Epithelial cell of esophagus (primary cell): ENCODE measurements at places on chromosomes 7 and 10.

DNA sequence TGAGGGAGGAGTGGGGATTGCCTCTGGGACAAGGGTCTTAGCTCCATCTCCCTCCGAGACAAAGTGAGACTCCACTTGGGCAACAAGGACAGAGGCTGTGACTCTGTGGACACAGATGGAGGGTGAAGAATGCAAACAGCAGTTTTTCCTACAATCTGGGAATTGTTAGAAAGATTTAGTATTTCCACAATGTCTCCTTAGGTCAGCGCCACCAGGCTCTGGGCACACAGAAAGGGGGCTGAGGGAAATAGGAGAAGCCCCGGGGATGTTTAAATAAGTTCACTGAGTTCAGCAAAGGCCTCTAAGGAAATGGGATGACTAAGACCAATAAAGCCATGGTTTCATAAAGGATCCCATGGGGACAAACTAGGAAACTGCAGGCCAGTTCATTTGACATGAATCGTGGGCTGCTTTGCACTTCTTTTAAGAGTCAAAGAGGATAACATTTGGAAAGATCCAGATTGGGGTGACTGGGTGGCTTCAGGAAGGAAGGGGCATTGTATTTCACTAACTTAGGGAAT is 219.8 kb upstream of the GLI3 start:
- no peak for DNase-seq

GRCh38 chr7:18780266-18780665 is 284.7 kb downstream of the HDAC9 start:
- no peak for DNase-seq

DNA sequence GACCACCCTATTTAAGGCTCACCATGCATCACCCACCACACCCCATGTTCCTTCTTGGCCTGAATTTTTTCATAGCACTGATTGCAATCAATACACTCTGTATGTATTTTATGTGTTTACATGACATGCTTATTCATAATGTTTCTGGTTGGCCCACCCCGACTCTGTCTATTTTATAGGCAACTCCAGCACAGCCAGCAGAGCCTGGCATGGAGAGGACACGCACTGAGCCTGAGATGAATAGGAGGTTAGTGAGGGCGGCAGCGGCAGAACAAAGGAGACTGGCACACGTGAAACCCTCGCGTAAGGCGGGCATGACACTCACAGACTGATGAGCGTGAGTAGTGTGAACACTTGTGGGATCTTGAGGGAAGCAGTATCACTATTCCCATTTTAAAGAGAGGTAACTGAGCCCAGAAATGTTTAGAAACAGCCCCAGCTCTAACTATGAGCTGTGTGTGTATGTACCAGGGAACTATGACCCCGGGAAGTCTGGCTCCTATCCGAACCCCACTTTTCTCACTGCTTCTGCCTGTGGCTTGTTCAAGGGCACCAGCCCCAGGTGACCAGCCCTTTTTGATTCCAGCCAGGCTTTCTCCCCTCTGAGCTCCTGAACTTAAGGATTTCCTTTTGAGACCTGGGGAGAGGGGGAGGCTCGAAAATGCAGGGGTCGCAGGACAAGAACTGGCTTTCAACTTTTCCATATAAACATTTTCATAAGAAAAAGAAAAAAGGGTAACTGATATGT is 113.3 kb downstream of the ARHGAP22 start:
- DNase-seq = no peak

- DNase-seq = peak; percentile 53
Observed at GRCh38 chr7:20458521-20458920, 127.8 kb downstream of the ITGB8 start.

GRCh38 chr10:133388236-133388972 is 5.6 kb upstream of the MTG1 start:
- DNase-seq = no peak

DNA sequence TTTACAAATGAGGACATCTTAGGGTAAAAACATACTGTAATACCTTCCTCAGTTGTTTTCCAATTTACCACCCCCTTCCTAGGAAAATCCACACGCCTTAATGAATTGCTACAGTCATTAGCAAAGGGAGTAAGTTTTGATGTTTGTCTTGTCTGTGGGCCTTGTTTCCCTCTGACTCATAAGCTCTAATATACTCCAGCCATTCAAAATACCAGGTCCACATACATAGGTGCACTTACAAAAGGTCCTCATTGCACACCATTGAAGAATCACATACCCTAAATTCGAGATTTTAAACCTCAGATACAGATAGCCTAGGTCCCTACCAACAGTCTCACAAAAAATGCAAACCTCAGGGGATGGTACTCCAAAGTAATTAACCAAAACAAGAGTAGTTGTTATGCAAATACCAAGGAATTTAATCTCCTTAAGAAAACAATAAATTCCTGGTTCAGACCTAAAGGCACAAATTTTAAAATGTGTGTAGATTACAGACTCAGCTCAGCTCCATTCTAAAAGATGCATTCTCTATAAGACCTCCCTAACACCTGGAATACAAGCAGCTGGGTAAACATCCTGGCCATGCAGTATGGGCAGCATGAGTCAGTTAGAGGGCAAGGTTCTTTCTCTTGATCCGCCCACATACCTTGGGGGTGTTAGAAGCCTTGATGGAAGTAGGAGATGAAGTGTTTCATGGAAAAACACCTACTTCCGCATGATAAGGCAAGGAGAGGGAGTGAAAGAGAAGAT is 3.0 kb upstream of the LIPK start:
- peak; percentile 93 for DNase-seq

GRCh38 chr10:23694446-23694920 is 255.6 kb downstream of the OTUD1 start:
- peak; percentile 1 for DNase-seq

DNA sequence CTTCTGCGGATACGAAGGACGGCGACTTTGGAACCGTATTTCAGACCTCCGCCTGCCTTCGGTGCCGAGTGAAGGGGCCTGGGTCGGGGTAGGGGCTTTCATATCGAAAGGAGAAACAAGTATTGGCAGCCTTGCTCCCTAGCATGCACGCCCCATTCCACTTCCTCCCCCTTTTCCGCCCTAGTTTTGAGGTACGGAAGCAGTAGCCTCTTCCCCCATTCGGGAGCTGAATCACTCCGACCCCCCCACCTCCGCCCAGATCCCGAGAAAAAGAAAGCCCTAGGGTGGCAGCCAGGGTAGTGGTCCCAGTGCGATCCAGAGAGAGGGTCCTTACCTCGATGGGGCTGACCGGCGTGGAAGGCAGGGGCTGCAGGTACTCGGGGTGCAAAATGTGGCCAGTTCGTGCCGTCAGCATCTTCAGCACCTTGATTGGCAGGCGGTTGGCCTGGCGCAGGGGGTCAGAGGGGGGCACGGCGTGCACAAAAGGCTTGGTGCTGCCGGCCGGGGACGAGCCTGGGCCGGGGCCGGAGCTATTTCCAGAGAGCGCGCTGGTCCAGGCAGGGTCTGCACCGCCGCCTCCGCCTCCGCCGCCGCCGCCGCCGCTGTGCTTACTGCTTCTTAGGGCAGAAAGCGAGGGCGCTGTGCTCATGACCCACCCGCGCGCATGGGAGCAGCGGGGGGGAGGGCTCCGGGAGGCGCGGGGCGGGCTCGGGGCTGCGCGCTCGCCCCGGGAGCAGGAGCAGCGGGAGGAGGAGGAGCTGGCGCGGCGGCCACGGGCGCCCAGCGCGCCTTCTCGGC is 594 bp downstream of the ZNF503 start:
- DNase-seq = peak; percentile 65

- DNase-seq = no peak
Observed at GRCh38 chr7:45712872-45713668, 138.9 kb downstream of the ADCY1 start.

- DNase-seq = no peak
Observed at GRCh38 chr7:158452331-158452730, 135.3 kb downstream of the PTPRN2 start.

- DNase-seq = no peak
Observed at GRCh38 chr10:78913219-78914059, 155.3 kb upstream of the ZMIZ1 start.

- DNase-seq = no peak
Observed at GRCh38 chr10:115049960-115050359, 43.2 kb upstream of the ATRNL1 start.

GRCh38 chr7:38070718-38071117 is 107.3 kb upstream of the STARD3NL start:
- no peak for DNase-seq

DNA sequence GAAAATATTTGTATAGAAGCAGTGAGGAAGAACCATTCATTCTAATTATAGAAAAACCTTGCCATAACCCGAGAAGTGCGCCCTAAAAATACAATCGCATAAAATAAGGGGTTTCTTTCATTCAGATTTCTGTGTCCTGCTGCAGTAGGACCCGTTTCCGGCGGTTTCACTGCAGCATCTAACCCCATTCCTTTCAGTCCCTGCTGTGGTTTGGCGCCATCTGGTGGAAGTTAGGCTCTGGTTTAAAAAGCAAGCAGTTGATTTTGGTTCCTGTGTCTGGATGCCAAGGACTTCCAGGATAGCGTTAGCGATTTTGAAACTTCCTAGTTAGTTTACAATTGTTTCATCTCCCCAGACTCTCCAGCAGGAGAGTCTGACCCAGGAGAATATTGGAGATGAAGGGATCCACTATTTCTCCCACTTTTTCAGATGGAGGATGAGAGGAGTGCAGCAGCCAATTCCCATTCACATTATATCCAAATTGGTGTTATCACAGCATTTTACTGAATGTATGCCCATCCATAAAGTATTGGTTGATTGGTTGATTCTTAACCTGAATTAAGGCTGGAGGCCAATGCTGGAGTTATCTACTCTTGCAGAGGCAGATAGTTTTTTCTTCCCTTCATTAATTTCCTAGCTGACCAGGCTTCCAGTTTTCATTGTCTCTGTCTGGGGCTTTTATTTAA is 128.8 kb upstream of the CACNA2D1 start:
- peak; percentile 82 for DNase-seq

DNA sequence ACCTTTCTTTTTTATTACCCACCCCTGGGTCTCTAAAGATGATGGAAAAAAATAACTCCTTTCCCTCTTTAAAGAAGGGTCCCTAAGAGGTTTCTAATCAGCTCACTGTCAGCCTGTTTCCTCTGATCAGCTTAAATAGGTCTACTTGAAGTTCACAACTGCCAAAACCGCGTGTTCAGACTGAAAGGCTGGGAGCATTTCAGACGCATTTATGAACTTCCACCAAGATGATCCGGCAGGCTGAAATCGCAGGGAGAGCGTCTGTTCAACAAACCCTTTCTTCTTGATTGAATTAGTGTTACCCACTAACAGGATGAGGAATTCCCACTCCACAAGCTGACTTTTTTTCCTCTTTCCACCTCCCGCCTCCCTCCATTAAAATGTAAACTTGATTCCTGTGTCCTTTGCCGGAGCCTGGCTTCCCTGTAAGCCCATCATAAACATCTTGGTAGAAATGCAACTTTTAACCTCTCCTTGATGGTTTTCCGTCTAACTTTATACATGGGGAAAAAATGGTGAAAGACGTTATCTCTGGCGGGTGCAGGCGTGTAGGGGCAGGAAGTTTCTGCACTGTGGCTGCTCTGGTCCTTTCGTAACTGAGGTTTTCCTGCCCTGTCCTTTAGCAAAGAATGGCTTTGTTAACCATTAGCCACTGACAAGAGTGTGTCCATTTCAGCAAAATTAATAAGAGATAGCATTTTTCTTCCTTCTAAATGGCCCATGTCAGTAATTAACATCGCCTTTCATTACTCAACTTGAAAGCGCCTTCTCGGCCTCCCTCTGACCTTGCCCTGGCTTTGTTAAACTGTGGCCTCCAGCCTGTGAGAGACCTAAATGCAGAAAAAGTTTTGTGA is 130.7 kb downstream of the BAMBI start:
- no peak for DNase-seq

- peak; percentile 66 for DNase-seq
Observed at GRCh38 chr10:73744664-73744975, 448 bp downstream of the SEC24C start.
